Stimulated activated CD4-positive, alpha-beta T cell treated with anti-CD3 and anti-CD28 coated beads, TNF-alpha, amount 100 ng/mL, for 4 hours (primary cell): ENCODE measurements at places on chromosomes 1 and 21.

DNA sequence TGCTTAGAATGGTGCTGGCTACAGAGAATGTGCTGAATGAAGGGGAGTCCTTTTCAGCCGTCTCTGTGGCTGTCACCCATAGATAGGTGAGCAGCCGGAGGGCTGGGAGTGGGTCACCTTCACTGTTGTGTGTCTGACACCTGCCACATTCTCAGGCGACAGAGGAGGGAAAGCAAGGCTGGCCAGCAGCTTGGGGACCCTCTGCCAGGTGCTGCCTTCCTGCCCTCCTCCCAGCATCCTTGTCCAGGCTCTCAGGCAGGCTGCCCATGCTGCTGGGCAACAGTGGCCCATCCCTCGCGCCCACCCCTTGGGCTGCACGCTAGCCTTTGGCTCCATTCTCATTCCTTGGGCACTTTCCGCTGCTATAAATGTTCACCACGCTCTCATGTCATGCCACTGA is 22.1 kb downstream of the CYB5RL start:
- DNase-seq = no peak

GRCh38 chr1:111895469-111895868 is 94.0 kb downstream of the KCND3 start:
- no peak for DNase-seq

DNA sequence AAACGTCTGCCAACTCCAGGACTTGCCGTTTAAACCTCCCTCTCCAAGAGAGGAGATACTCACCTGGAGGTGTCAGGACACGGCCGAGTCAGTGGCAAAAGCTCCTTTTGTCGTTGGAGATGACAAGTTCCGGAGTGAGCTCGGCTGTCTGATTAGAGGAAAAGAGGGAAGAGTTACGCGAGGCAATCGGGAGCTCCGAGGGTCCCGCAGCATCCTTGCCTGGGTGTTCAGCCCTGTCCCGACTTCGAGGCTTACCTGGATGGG is 497 bp downstream of the ID3 start:
- no peak for DNase-seq

DNA sequence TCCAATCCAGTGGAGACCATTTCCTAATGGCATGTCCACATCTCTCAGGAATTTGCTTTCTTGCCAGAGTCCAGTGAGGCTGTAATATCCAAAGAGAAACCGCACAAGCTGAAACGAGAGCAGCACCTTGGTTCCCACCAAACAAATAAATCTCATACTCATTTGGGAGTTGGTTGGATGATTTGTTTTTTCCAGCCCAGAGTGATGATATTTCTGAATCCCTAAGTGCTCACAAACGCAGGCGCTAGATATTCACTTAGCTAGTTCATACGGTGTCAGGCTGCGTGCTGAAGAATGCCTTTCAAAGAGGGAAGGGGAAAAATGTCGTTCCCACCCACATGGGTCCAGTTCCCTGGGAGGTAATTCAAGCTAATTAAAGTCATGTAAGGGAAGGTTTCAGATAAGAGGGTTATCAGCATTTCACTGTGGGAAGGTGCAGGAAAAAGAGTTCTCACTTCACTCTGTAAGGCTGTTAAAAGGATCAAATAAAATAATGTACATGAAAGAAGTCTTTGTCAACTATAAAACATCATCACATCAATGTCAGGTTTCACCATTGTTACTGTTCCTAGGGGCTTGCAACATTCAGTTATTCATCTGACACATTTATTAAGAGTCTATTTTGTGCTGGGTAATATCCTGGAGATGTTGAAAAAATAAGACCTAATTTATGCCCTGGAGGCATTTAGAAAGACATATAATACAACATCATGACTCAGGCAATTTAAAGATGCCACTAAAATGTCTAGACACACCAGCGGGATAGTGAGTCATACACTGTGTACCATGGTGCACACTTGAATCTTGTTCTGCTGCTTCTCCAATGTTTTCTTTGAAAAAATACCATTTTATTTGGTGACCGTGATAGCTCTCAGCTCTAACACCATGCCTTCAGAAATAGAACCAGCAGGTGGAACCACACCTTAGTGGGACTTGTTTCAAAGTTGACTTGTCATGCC is 19.3 kb downstream of the DPT start:
- no peak for DNase-seq

- no peak for DNase-seq
Observed at GRCh38 chr1:152960452-152961044, 9.9 kb upstream of the SPRR4 start.

DNA sequence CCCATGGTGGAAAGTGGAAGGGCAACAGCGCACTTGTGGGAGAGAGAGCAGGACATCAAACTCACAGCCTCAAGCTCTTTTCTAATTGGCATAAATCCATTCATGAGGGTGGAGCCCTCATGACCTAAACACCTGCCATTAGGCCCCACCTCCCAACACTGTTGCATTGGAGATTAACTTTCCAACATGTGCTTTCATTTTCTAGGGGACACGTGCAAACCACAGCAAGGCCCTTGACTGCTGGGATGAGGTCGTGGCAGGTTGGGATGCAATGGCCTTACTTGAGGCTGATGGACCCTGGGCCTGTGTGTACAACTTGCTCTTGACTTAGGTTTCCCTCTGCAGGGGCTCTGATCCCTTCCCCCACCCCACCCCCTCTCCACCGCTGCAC is 35.9 kb upstream of the NEK2 start:
- no peak for DNase-seq

GRCh38 chr1:150094734-150095265 is 27.2 kb downstream of the VPS45 start:
- DNase-seq = no peak

GRCh38 chr1:205528887-205529825 is 24.7 kb downstream of the CDK18 start:
- DNase-seq = peak; percentile 86

DNA sequence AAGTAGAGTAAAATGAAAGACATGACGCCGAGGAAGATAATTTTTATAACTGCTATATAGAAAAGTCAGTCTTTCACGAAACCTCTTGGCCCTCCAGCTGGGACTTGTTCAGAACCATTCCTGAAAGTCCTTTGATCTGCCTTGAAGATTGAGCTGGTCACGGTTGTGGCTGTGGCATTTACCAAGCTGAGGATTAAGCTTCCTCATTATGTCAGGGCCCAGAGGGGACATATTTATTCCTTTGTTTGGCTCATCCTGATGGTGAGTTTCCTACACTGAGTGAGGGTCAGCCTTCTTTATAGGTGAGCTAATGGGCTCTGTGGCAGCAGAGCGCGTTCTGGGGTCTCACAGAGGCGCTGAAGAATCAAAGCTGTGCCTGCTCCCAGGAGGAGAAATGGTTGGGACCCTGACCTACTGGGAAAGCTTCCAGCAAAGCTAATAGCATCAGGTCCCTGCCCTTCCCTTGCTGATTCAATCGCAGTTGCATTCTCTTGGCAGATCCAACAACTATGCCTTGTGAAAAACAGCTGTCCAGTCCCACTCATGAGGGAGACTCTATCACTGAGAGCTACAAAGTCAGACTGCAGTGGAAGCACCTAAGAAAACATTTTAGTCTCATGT is 43.2 kb upstream of the PBX1 start:
- no peak for DNase-seq

DNA sequence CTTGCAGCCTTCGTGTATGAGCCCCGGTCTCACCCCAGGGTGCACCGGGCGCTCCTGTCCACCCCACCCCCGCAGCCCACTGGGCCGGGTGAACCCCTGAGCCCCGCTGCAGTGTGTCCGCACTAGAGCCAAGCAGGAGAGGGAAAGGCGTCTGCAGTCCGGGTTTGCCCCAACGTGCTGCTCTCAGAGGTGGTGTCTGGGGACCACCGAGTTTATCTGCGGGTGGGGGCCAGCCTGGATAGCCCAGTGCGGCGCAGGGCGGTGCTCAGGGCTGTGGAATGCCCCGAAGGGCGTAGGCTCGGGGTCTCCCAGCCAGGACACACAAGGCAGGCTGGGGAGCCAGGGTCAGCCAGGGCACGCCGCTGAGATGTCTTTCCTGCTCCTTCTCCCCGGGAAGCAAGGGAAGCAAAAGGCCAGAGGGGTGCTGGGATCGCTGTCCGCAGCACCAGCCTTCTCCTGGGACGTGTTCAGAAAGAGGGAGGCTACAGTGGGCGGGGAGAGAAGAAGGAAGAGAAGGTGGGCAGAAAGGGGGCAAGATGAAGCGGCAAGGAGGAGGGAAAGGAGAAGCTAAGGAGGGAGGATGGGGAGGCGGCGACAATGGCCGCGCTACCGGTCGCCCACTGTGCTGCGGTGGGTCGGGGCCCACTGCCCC is 56.6 kb downstream of the MAB21L3 start:
- DNase-seq = no peak

GRCh38 chr1:108016451-108016920 is 51.5 kb upstream of the VAV3 start:
- no peak for DNase-seq

DNA sequence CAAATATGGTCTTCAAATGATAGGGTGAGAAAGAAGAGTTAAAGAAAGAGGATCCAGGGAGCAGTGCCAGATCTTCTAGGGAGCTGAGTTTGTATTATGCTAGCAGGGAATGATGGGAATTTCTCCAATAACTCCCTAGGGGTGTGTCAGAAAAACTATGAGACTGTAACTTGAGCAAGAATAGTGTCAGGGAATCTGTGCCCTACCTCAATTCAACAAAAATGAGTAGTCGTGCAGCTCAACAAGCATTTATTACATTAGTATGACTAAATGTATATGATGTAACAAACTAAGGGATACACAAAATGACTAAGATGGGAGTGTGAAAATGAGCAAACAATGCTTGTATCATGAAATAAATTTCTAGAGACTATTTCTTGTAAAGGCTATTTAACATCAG is 24.2 kb downstream of the SPAG17 start:
- DNase-seq = no peak

DNA sequence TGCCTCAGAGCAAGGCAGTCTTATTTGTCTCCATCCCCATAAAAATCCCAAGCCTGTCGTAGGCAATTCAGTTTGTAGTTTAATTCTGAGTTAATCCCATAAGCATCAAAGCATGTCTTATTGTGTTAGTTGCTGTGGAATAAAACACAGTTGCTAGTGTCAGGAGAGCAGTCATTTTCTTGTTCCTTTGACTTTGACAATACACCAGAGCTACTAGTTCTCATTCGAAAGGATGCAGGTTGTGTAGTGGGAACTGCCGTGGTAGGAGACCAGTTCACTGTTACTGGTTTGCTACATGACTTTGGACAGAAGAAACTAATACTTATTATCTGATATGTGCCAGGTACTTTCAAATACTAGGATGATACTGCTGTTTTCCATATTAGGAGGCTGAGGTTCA is 23.5 kb downstream of the LRIG2 start:
- no peak for DNase-seq

DNA sequence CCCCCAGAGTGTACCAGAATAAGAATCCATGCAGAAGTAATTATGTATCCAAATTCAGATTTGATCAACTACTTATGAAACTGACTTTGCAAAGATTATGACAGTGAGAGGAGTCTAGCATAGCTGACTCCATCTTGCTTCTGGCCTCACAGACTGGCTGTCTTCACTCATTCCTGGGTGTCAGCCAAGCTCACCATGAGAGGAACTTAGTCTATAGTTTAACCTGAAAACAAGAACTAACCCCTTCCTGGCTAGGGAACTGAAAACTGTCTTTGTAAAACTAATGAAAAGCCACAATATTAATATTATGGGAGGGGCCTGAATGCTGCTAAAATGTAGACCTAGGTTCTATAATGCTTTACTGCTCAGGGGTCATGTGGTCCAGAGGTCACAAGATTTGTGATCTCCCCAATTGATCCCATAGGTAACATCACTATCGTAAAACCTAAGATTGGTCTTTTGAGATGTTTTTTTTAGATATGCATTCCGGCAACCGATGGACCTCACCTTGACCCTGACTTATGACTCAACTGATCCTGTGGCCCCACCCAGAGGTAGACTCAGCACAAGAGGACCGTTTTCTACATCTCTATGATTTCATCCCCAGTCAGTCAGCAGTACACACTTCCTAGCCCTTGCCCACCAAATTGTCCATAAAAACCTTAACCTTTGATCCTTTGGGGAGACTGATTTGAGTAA is 55.2 kb downstream of the ATP1B1 start:
- DNase-seq = no peak

DNA sequence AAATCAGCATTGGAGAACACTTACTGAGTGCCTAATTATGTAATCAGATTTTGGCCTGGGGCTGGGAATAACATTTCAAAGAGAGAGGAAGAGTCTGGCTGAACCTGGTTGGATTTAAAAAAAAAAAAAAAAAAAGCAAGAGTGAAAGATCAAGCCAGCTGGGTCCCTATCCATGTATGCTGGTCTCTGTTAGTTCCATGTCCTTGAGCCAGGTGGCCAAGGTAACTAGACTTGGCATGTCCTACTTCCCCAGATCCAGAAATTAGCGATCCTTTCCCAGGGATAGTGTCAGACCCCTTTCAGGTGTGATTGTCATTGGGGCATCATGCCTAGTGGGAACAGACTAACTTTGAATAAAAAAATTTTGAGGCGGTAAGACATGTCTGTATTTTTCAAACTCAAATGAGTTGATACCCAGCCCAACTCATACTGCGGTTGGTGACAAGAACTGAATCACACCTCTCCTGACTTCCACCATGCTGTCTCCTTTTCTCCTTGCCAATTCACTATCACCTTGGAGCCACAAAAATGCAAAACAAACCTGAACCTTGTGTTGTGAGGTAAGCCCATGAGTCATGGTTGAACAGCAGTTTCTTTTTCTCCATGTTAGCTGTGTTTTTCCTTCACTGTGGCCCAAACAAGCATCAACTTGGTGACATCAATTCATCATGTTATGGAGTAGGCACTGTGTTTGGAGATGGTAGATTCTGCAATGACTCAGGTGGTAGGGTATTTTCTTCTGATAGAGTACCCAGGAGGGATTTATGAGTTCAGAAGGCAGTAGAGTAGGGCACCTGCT is 24.5 kb upstream of the PPP2R5A start:
- DNase-seq = no peak

- peak; percentile 47 for DNase-seq
Observed at GRCh38 chr1:236142253-236143103, at the start of gene GPR137B. Gene GPR137B, plus strand, starts transcription at chr1:236142539. Its CDS starts 84 bp downstream, at chr1:236142623.
